ENCODE measurements at places on chromosomes 5 and 9.

- no peak for DNase-seq
These were observed 9.0 kb upstream of the MOB3B start for GRCh38 chr9:27538647-27539046.

GRCh38 chr9:134434894-134435506 lies 108.7 kb downstream of the RXRA start:
- peak; percentile 89 for DNase-seq

- no peak for DNase-seq
These were observed 25.3 kb downstream of the FANCC start for GRCh38 chr9:95292226-95292625.

DNA sequence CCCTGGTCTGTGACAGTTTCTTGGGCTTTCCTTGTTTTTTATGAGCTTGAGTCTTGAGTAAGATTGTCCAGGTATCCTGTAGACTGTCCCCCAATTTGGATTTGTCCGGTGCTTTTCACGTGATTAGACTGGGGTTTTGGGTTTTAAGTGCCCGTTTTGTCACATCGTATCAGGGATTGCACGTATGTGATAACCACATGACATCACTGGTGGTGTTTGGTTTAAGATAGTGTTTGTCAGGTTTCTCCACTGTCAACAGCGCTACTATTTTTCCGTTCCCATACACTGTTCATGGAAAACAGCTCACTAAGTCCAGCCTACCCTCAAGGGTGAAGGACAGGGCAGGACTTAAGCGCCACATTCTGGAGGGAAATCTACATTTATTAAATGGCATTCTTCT lies 39.7 kb downstream of the LMNB1 start:
- no peak for DNase-seq

- DNase-seq = no peak
These were observed 33.5 kb upstream of the TMEM252 start for GRCh38 chr9:68574150-68574549.

DNA sequence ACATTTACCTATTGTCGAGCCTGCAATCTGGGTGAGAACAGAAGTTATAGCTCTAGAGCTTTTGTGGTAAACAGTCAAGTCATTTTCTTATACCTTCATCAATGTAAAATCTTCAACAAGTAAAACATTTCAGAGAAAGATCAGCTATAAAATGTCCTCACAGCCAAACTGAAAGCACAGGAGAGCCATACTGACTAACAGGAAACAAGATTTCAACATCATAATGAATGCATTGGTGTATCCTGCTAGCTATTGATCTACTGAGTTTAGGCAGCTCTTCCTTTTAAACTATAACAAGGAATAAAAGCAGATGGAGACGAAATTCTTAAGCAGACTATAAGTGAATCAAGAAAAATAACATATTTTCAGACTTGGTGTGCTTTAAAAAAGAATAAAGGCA lies 1522.9 kb upstream of the WWC1 start:
- no peak for DNase-seq

GRCh38 chr9:76395381-76395780 lies 1.2 kb upstream of the RFK start:
- no peak for DNase-seq

GRCh38 chr5:156021866-156022265 lies 305.1 kb upstream of the SGCD start:
- no peak for DNase-seq

DNA sequence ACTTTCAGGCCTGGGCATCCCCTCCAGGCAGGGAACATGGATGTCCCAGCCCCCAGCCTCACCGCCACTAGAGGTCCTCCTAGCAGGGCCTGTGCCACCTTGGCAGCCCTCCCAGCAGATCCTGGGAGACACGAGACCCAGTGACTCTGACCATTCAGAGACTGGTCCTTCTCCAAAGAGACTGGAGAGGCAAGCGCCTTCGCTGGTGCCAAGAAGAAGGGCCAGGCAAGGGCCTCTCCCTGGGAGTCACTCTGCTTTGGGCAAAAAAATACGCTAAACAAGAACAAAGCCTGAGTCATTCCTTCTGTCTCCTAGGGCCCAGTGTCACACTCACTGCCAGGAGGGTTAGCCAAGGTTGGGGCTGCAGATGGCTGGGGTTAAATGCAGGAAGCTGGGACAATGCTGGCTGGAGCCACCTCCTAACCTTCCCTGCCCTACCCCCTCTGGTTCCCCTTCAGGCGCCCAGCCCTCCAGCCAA lies 35.3 kb upstream of the SMIM23 start:
- DNase-seq = no peak

DNA sequence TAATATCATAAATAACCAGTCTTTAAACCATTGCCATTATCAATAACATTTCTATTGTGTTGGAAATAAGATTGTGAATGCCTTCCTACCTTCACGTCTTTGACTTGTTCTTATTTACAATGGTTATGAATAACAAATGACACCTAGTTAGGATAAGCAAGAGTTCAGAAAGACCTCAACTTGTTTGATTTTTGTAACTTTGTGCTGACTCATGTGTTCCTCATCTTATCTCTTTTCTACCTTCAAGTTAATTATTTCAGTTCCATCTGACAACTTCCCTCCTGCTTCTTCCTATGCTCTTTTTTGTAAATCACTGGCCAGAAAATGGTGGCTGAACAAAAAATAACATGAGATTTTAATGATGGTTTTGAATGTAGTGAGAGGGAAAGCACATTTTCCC lies 538.5 kb upstream of the TUSC1 start:
- no peak for DNase-seq

DNA sequence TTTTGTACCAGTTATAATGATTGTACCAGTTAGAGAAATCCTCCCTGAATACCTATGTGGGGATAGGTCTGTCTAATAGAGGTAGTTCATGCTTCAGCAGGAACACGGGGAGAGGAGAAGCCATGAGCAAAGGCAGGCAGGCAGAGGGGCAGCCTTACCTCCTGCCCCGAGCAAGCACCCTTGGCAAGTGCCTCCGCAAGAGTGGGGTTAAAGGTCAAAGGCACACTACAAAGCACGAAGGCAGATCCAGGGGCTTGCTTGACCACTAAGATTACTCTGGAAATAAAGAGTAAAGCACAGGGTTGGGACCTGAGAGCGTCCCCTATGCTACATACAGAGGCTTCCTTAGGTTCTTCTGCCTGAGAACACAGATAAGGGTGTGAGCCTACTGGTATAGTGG lies 100.9 kb downstream of the SEMA6A start:
- DNase-seq = no peak
